ENCODE measurements at places on chromosomes 6 and 20. TPM values are rescaled to one million over a fixed set of nuclear protein-coding genes. Genes with fewer than 3 reads are reported as not detected.

The C6orf52 gene
- polyA plus RNA-seq = 4.6 TPM

The JPH2 gene
- 2.1 TPM for polyA plus RNA-seq

The TRIM15 gene
- polyA plus RNA-seq = 0.13 TPM

The BANF2 gene
- not detected for polyA plus RNA-seq

The FRS3 gene
- polyA plus RNA-seq = 8.0 TPM

The FAM184A gene
- polyA plus RNA-seq = 9.3 TPM

The TRIM40 gene
- polyA plus RNA-seq = not detected

The HLA-DRA gene
- polyA plus RNA-seq = 95.9 TPM

The FERMT1 gene
- 3.0 TPM for polyA plus RNA-seq

The KIAA0408 gene
- polyA plus RNA-seq = 3.5 TPM

The SIM1 gene
- 25.9 TPM for polyA plus RNA-seq

The C6orf132 gene
- polyA plus RNA-seq = 6.3 TPM

The RIMS4 gene
- 0.64 TPM for polyA plus RNA-seq

The HDGFL1 gene
- polyA plus RNA-seq = not detected

All from right renal pelvis (tissue), 4 donors.